CD4-positive, alpha-beta T cell treated with Interleukin-6 at 100 ng/mL for 8 hours (primary cell): ENCODE measurements at places on chromosomes 13 and 19.

DNA sequence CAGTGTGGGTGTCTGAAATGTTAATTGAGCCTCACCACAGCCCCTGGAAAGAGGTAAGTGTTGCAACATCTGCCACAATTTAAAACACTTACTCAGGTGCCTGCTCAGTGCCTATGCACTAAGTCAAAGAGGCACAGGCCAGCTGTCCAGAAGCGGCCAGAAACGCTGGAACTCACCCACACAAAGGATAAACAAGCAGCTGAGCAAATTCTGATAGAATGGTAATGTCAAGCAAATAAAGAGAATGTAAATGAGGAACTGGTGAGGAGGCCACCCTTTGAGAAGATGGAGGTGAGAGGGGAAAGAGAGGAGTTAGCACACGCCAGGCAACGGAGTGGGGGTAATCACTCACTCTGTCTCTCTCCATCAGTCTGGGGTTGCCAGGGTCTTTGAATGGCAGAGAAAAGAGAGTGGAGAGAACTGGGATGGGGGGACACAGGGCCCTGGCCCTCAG is 67.7 kb upstream of the SERP2 start:
- no peak for DNase-seq

DNA sequence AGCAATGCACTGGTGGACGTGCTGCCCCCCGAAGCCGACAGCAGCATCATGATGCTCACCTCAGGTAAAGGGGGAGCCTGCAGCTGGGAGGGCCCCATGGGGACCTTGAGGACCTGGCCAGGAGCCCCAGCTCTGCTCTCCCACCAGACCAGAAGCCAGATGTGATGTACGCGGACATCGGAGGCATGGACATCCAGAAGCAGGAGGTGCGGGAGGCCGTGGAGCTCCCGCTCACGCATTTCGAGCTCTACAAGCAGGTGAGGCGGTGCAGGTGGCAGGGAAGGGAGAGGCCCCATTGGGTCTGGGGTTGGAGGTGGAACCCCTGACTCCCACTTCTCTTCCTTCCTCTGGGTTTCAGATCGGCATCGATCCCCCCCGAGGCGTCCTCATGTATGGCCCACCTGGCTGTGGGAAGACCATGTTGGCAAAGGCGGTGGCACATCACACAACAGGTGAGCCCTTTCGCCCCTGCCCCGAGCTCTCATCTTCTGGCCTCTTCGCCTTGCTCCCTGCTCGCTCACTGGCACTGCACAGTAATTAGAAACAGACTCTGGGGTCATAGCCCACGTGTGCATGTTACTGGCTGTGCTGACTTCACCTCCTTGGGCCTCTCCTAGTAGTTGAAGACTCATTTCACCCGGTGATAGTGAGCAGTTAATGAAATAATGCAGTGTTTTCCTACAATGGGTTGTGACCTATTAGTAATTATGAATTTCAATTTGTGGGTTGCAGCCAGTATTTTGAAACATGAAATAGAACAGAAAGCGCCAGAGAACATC is 3.6 kb downstream of the PSMC4 start:
- no peak for DNase-seq

- no peak for DNase-seq
Measured at GRCh38 chr13:80036845-80037504, 304.0 kb downstream of the SPRY2 start.

DNA sequence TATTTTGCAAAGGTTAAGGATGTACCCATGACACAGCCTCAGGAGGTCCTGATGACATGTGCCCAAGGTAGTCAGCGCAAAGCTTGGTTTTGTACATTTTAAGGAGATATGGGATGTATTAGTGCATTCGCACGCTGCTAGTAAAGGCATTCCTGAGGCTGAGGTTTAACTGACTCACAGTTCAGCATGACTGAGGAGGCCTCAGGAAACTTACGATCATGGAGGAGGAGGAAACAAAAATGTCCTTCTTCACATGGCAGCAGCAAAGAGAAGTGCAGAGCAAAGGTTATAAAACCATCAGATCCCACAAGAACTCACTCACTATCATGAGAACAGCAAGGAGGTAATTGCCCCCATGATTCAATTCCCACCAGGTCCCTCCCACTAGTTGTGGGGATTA is 1017.4 kb downstream of the EFNB2 start:
- DNase-seq = no peak

- DNase-seq = no peak
Measured at GRCh38 chr13:38697628-38698333, 10.9 kb downstream of the FREM2 start.

GRCh38 chr13:84951128-84951527 is 848.1 kb downstream of the SLITRK6 start:
- DNase-seq = no peak

- DNase-seq = peak; percentile 61
Measured at GRCh38 chr13:39779337-39780265, 124.1 kb downstream of the COG6 start.

DNA sequence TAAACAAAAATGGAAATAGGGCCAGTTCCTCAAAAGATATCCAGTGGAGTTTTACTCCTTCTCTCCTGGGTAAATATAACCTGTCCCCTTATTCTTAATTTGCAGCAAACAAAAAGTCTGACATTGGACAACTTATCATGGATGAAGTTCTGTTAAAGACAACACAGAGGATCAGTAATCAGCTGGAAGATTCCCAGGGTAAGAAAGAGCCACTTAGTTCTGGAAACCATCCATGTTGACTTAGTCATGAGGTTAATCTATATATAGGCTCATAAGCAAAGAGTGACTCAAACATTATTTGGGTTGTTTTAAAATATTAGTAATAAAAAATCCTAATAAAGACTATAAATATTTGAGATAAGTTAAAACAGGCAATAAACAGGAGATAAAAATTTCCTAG is 40.5 kb upstream of the EBPL start:
- no peak for DNase-seq

DNA sequence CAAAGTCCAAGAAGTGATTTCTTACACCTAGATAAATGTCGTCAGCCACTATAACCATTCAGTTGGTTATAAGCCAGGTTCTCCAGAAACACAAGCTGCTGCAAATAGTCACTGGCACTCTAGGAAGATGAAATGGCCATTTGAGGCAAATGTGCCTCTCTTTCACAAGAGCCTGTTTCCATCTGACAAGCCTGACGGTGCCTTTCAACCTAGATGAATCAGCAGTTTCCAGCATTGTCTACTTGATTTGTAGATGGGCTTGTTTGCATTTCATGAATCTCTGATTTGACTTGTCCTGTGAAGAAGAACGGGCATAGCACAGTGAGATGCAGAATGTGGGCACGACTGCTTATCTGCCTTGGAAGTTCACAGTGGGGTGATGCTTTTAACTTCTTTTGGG is 327.2 kb downstream of the LMO7 start:
- no peak for DNase-seq

DNA sequence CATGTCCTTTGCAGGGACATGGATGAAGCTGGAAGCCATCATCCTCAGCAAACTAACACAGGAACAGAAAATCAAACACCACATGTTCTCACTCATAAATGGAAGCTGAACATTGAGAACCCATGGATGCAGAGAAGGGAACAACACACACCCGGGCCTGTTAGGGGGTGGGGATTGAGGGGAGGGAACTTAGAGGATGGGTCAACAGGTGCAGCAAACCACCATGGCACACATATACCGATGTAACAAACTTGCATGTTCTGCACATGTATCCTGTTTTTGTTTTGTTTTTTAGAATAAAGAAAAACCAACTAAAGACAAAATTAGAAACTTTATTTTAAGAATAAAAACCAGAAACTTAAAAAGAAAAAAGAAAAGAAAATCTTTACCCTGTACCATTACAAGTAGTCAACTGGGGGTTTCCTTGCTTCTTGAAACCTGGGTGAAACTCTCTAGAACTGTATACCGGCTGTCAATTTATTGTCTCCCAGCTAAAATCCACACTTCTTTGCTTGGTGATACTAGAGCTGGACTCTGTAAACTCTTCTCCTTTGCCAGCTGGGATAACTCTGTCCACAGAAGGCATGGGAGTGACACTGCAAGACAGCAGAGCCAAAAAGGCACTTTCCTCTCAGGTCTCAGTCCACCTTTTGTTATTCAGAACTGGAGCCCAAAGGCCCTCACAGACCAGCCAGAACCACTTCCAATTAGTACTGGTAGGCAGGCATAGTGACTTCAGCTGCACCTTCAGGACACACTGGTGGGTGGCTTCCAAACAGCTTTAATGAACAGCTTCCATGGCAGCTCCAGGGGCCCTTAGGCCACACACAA is 9.0 kb downstream of the MICU2 start:
- DNase-seq = no peak

DNA sequence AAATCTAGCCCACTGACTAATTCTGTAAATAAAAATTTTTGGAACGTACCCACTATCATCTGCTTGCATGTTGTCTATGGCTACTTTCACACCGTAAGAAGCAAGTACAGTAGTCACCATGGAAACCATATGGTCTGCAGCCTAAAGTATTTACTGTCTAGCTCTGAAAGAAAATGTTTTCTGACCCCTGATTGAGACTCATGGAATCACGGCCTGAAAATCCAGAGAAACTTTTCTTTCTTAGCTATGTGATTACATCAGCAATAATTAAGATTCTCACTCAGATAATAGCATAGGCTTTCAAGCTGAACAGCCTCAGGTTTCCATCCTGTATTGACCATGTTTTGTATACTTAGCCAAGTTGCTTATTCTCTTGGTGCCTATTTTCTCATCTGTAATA is 264.6 kb downstream of the NHLRC3 start:
- no peak for DNase-seq

GRCh38 chr13:96984051-96984508 is 10.2 kb downstream of the OXGR1 start:
- DNase-seq = no peak

DNA sequence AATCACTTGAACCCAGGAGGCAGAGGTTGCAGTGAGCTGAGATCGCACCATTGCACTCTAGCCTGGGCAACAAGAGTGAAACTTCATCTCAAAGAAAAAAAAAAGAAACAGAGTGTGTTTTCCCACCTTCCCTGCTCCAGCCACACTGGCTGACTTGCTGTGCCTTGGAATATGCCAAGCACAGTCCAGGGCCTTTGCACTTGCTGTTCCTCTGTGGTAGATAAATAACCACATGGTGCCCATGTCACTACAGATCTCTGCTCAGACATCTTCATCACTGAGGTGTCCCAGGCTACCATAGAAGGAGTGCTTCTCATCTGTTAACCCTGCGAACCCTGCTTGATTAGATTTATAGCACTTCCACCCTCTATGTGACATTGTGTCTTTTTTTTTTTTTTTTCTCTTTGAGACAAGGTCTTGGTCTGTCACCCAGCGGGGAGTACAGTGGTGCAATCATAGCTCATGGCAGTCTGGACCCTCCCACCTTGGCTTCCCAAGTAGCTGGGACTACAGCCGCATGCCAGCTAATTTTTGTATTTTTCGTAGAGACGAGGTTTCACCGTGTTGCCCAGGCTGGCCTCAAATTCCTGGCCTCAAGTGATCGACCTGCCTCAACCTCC is 10.4 kb downstream of the SMARCA4 start:
- no peak for DNase-seq

DNA sequence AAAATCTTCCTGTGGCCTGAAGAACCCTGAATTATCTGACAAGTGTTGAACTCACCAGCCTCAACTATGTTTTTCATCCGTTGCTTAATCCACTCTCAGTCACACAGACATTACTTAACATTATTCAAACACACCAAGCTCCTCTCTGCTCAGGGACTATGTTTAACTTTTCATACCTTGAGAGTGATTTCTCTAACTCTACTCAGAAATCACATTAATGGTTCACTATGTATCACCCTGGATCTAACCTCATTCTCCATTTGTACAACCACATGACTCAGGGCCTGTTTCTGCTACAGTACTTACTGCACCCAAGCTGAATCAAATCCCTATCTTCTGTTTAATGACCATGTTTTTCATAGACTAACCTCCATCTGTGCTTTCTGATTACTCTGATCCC is 553.7 kb upstream of the PRR20A start:
- DNase-seq = no peak

GRCh38 chr19:28482221-28482620 is 730.7 kb downstream of the UQCRFS1 start:
- no peak for DNase-seq

GRCh38 chr19:13070425-13071140 is 32.1 kb downstream of the LYL1 start:
- no peak for DNase-seq

- no peak for DNase-seq
Measured at GRCh38 chr19:19749117-19749907, 16.4 kb upstream of the ZNF14 start.

DNA sequence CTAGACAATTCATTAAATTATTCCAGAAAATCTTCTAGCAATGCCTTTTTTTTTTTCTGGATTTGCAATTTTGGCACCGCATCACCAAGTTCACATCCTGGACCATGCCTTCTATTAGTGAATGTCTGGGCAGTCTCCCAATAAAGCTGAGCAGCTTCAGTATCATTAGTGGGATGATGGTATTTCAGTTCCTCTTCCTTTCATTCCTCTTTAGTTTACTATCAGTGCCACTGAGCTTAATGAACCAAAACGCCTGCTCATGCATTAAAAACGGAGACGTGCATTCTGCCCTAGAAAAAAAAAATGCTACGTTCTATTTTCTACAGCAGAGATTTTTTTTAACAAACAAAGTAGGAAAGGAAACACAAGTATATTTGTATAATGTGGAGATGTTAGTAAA is 343.0 kb downstream of the PCDH9 start:
- DNase-seq = no peak

GRCh38 chr19:11736696-11737095 is 2.0 kb downstream of the ZNF823 start:
- DNase-seq = no peak

GRCh38 chr13:51191743-51192142 is 30.5 kb upstream of the FAM124A start:
- DNase-seq = no peak

DNA sequence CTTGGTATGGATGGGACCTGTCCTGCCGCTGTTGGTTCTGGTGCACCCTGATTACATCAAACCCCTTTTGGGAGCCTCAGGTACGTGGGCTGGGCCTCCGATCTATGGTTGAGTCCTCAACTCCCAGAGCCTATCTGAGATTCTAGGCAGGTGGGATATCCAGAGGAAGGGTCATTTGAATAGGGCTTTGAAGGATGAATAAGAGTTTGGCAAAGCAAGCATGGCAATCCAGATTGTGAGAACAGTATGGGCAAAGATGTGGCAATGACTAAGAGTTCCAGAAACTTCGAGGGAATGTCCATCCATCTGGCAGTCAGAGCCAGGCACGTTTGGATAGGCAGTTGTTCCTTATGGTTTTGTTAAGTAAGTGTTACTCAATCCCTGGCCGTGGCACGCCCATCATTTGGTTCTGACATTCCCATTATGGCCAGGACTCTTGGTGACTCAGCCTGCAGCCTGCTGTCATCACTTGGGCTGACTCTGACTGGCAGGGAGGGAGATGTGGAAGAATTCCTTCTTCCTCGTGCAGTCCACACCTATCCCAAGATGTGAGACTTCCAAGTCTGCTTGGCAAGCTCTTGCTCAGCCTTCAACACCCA is 21.5 kb downstream of the CYP4F22 start:
- DNase-seq = no peak

GRCh38 chr19:293436-294110 is 2.4 kb upstream of the PLPP2 start:
- no peak for DNase-seq
